Heart left ventricle (tissue), 16 donors: ENCODE measurements at places on chromosomes 6 and 20.

GRCh38 chr6:109262261-109262660 is 120.0 kb downstream of the CD164 start:
- no peaks in the 10 kb centered on the region for H3K27me3 ChIP-seq
- H3K36me3 ChIP-seq, result no peaks in the 10 kb centered on the region
- no peak overlapping the region for H3K4me3 ChIP-seq
- no peak overlapping the region for H3K27ac ChIP-seq
- DNase-seq, result no peak
- no peaks in the 10 kb centered on the region for H3K4me1 ChIP-seq

DNA sequence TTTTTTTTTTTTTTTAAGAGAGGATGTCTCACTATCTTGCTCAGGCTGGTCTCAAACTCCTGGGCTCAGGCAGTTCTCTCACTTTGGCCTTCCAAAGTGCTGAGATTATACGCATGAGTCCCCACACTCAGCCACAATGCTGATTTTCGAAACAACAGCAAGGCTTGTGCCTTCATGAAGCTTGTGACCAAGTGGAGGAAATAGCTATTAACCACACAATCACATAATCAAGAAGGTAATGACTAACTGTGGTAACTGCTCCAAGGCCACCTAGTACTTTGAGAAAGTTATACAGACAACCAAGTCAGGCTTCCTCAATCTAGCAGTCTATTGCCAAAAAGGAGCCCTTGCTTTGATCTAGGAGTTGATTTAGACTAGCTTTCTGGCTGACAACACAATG is 46.3 kb downstream of the SOD2 start:
- no peaks in the 10 kb centered on the region for H3K36me3 ChIP-seq
- no peak overlapping the region for H3K27ac ChIP-seq
- H3K4me3 ChIP-seq, result no peak overlapping the region
- no peaks in the 10 kb centered on the region for H3K27me3 ChIP-seq
- no peaks in the 10 kb centered on the region for H3K4me1 ChIP-seq
- no peak for DNase-seq

GRCh38 chr6:72825315-72825911 is 203.5 kb downstream of the KCNQ5 start:
- H3K27ac ChIP-seq, result no peak overlapping the region
- no peaks in the 10 kb centered on the region for H3K36me3 ChIP-seq
- H3K4me3 ChIP-seq, result no peak overlapping the region
- H3K27me3 ChIP-seq, result no peaks in the 10 kb centered on the region
- no peaks in the 10 kb centered on the region for H3K4me1 ChIP-seq

DNA sequence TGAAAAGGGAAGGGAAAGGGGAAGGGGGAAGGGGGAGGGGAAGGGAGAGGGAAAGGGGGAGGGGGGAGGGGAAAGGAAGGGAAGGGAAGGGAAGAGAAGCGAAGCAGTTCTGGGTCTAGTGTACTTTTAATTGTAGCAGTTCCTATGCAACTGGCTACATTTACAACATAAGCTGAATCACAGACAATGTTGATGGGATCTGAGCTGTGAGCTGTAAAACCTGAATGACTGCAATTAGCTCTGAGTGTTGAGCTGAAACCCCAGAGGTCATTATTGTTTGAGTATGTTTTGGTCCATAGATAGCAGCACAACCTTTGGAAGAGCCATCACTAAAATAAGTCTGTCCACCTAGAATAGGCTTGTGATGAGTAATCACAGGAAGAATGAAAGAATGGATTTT is 7.2 kb upstream of the ABHD12 start:
- no peaks in the 10 kb centered on the region for H3K27me3 ChIP-seq
- H3K27ac ChIP-seq, result no peak overlapping the region
- no peaks in the 10 kb centered on the region for H3K36me3 ChIP-seq
- H3K4me3 ChIP-seq, result no peak overlapping the region
- H3K4me1 ChIP-seq, result no peaks in the 10 kb centered on the region

GRCh38 chr6:7406743-7407142 is 17.1 kb downstream of the RIOK1 start:
- H3K4me1 ChIP-seq, result no peaks in the 10 kb centered on the region
- no peaks in the 10 kb centered on the region for H3K27me3 ChIP-seq
- no peaks in the 10 kb centered on the region for H3K36me3 ChIP-seq
- no peak for DNase-seq
- H3K27ac ChIP-seq, result no peak overlapping the region

DNA sequence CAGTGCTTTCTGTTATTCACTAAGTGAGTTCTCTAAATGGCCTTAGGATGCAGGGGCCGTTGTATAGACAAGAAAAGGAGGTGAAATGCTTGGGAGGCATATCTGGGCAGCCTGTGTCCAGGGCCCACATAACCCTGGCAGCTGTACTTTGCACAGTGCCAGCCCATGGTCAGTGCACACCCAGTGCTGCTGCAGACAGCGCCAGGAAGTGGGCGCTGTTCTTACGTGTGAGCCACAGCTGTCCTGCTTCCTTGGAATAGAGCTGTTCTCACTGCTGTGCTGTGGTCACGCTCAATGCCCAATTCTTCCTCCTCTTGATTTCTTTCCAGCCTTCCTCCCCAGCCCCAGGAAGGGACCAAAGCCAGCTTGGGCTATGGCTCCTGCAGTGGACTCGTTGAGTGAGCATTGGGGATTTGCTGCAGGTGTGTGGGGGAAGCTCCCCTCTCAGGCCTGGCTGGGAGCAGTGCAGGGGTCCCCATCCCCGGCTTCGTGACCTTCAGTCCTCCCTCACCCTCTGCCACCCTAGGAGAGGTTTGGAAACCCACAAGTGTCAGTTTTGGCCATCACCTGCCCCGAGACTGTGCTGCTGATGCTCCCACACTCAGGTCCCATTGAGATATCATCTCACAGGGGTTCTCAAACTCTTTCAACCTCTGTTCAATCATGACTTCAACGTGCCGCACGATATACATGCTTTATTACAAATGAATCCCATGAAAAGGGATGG is 246.8 kb upstream of the EXOC2 start:
- no peaks in the 10 kb centered on the region for H3K27me3 ChIP-seq
- H3K27ac ChIP-seq, result no peak overlapping the region
- no peak for DNase-seq
- H3K36me3 ChIP-seq, result no peaks in the 10 kb centered on the region

DNA sequence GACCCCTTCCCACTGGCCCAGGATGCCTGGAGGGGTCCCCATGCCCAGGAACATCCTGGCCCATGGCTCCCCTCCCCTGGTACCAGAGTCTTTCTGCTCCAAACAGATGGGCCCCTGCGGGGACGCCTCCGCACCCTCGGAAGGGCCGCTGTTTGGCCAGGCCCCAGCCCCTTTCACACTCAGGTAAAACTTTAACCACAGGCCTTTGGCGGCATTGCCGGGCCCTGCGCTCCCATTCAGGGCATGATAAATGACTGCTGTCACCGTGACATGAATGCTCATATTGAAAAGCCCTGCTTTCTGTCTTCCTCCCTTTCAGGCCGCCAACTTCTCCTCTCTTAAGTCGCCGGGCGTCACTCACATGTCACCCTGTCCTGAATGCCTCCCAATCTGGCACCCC is 141.5 kb upstream of the TOP1 start:
- H3K36me3 ChIP-seq, result no peaks in the 10 kb centered on the region
- no peaks in the 10 kb centered on the region for H3K4me1 ChIP-seq
- H3K27me3 ChIP-seq, result no peaks in the 10 kb centered on the region
- H3K4me3 ChIP-seq, result no peak overlapping the region
- DNase-seq, result no peak

DNA sequence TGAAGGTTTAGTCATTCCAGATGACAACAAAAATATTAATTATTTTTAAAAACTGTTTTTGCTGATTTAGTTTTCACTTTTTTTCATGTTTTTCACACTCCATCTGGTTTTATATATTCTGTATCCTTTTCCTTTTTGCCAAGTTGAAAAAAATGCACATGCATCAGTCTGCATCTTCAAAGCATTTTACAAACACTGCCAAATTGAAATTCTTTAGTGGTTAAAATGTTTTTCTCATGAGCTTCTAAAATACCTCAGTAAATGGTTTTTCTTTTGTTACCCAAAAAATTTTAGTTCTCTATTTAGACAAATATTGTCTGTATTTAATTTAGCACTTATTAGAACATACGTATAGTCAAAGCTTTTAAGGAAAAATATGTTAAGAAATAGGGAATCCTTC is 386.9 kb upstream of the HSF2 start:
- H3K4me1 ChIP-seq, result peaks cover 13% of the 10 kb centered on the region
- H3K36me3 ChIP-seq, result no peaks in the 10 kb centered on the region
- no peak for DNase-seq
- no peaks in the 10 kb centered on the region for H3K27me3 ChIP-seq
- no peak overlapping the region for H3K4me3 ChIP-seq
- no peak overlapping the region for H3K27ac ChIP-seq

DNA sequence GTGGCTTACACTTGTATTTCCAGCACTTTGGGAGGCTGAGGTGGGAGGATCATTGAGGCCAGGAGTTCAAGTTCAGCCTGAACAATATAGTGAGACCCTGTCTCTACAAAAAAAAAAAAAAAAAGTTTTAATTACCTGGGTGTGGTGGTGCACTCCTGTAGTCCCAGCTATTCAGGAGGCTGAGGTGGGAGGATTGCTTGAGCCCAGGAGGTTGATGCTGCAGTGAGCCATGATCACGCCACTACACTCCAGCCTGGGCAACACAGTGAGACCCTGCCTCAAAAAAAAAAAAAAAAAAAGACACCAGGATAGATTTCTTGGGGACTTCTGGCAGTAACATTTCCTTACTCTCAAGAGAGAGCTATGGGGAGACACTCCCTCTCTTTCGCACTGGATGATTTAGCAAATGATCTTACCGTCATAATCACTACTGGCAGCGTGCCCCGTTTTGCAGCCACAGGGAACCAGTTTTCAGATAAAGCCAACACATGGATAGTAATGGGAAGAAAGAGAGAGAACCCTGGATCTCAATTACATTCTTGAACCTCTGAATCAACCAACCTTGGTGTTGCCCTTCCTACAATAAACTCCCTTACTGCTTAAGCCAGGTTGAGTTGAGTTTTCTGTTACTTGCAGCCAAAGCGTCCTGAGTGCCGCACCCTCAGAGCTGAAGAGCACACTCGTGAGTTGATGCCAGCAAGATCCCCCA is 18.1 kb upstream of the PTPN1 start:
- H3K4me1 ChIP-seq, result no peaks in the 10 kb centered on the region
- H3K27ac ChIP-seq, result no peak overlapping the region
- no peak for DNase-seq
- H3K27me3 ChIP-seq, result no peaks in the 10 kb centered on the region

DNA sequence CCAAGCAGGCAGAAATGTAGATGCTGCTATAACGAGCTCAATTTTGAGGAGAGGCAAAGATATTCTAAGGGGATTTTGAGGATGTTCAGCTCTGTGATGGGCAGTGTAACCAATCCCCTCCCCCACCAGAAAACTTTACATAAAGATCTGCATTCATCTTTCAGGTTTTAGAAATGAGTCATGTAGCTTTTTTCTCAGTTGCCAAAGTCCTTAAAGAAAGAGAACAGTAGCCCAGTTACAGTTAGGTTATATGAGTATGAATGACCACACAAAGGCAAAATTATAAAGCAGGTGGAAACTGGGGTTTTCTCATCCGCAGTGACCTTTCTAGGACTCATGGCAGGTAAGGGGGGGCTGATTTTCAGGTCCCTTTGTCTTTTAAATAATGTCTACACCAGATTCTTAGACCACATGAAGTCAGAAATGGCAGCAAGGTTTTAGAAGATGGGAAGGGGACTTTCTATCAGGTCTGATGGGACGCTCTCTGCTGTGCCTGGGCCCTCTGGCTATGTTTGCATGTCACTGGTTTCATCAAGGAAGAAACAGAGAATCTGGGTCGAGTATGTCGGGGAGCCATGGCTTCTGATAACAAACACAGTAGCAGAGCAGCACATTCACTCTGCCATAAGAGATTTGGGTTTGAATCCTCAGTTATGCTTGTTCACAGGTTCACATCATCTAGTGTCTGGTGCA is 94.7 kb downstream of the CLIC5 start:
- no peak for DNase-seq
- H3K4me3 ChIP-seq, result no peak overlapping the region
- H3K27me3 ChIP-seq, result no peaks in the 10 kb centered on the region
- H3K27ac ChIP-seq, result no peak overlapping the region
- peaks cover 45% of the 10 kb centered on the region for H3K36me3 ChIP-seq

DNA sequence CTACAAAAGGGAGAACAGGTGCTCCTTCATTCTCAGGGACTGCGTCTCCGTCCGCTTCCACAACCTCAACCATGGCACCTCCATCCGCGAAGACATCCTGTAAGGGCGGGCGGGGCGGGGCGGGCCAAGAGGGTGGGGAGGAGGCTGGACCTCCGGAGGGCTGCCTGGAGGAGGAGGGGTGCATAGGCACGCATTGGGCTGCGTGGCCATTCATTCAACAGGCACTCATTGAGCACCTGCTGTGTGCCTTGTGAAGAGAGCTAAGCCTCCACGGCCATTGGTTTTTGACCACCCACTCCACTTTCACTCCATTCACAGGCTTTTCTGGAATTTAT is 435 bp downstream of the ZSWIM3 start:
- H3K4me3 ChIP-seq, result peak overlapping the region; percentile 87
- H3K27ac ChIP-seq, result peak overlapping the region; percentile 7
- no peak for DNase-seq
- H3K27me3 ChIP-seq, result no peaks in the 10 kb centered on the region
- H3K4me1 ChIP-seq, result peaks cover 34% of the 10 kb centered on the region

- no peaks in the 10 kb centered on the region for H3K4me1 ChIP-seq
- DNase-seq, result no peak
- H3K36me3 ChIP-seq, result no peaks in the 10 kb centered on the region
- H3K4me3 ChIP-seq, result no peak overlapping the region
Measured at GRCh38 chr20:5470943-5471342, 154.2 kb upstream of the PROKR2 start.

DNA sequence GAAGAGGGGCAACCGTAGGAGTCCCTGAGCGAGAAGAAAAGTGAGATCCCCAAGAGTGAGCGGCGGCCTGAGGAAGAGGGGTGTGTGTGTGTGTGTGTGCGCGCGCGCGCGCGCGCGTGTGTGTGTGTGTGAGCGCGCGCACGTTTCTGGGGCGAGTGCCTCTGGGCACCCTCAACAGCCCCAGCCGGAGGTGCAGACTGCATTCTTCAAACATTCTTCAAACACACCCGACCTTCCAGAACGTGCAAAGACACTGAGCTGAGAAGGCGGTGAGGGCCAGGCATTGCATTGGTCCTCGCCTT is 76.2 kb upstream of the FOXP4 start:
- DNase-seq, result no peak
- no peak overlapping the region for H3K4me3 ChIP-seq
- no peak overlapping the region for H3K27ac ChIP-seq
- H3K36me3 ChIP-seq, result no peaks in the 10 kb centered on the region
- peaks cover 8% of the 10 kb centered on the region for H3K27me3 ChIP-seq

GRCh38 chr6:111972745-111973117 is 81.2 kb upstream of the CCN6 start:
- no peak overlapping the region for H3K4me3 ChIP-seq
- H3K27ac ChIP-seq, result peak overlapping the region; percentile 72
- no peaks in the 10 kb centered on the region for H3K36me3 ChIP-seq
- H3K4me1 ChIP-seq, result no peaks in the 10 kb centered on the region

DNA sequence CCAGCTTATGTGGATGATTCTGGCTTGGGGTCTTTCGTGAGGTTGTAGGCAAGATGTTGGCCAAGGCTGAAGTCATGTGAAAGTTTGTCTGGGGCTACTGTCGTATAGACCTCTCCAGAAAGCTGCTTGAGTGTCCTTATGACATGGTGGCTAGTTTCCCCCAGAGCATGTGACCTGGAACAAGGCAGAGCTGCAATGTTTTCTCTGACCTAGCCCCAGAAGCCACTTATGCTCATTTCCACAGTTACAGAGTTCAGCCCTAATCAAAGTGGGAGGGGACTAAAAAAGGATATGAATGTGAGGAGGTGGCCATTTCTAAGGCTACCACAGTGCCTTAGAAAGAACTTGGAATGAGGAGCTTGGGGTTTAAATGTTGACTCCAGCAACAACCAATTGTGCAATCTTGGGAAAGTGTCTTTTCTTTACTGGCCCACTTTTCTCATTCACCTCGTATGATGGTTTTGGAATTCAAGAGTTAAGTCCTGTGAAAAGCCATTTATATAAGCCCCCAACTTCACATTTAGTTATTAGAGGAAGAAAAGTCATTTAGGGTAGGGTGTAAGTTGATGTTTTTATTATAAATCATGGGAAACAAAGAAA is 5.9 kb upstream of the ASXL1 start:
- no peak for DNase-seq
- no peak overlapping the region for H3K4me3 ChIP-seq
- no peaks in the 10 kb centered on the region for H3K27me3 ChIP-seq
